ENCODE measurements at places on chromosomes 1 and 21.
A peak's percentile ranks its signal among the peaks of the same experiment; 100 is the strongest.

GRCh38 chr1:66401244-66401643 lies 132.7 kb upstream of the SGIP1 start:
- DNase-seq, result no peak

GRCh38 chr1:39453603-39454002 lies 37.8 kb upstream of the BMP8A start:
- no peak for DNase-seq

GRCh38 chr1:38194472-38194871 lies 147.9 kb upstream of the POU3F1 start:
- DNase-seq, result no peak

GRCh38 chr1:10606064-10606463 lies 131.3 kb downstream of the PEX14 start:
- DNase-seq, result no peak

GRCh38 chr1:27109103-27109822 lies 45.7 kb downstream of the SLC9A1 start:
- DNase-seq, result peak; percentile 85

DNA sequence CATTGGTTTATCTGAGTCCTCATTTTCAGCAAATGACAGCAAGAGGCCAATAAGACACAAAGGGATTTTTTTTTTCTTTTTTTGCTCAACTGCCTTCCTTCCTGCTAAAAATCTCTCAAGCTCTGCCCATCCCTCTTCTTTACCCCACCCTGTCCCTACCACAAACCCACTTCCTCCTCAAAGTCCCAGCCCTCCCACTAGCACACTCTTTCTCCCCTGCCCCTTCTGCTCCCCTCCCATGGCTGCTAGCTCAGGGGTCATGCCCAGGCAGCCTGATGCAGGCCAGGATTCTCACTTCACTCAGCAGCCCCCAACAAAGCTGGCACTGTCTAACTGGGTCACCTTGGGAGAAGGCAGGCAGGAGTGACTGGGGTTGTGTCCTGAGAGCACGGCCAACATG lies 28.8 kb upstream of the PPP2R5A start:
- no peak for DNase-seq

DNA sequence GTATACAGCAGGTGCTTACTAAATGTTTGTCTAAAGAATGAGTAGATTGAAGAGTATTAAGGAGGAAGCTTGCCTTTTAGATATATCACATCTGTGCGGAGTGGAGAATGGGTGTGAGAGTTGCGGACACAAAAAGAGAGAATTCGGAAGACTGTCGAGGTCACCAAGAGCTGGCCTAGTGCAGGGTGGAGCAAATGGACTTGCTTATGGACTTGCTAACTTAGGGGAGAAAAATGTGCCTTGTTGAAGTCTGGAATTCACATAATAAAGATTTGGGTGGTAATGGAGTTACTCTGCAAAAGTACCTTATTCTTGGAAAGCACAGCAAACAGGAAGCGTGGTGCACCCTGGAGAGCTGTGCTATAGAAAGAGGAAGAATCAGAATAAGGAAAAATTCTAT lies 361.7 kb downstream of the PRDM2 start:
- no peak for DNase-seq

- no peak for DNase-seq
Measured at GRCh38 chr1:225517697-225518096, 89.9 kb upstream of the LBR start.

- no peak for DNase-seq
Measured at GRCh38 chr1:60971330-60971729, 111.0 kb upstream of the NFIA start.

GRCh38 chr1:64437453-64437852 lies 32.5 kb upstream of the CACHD1 start:
- DNase-seq, result no peak

DNA sequence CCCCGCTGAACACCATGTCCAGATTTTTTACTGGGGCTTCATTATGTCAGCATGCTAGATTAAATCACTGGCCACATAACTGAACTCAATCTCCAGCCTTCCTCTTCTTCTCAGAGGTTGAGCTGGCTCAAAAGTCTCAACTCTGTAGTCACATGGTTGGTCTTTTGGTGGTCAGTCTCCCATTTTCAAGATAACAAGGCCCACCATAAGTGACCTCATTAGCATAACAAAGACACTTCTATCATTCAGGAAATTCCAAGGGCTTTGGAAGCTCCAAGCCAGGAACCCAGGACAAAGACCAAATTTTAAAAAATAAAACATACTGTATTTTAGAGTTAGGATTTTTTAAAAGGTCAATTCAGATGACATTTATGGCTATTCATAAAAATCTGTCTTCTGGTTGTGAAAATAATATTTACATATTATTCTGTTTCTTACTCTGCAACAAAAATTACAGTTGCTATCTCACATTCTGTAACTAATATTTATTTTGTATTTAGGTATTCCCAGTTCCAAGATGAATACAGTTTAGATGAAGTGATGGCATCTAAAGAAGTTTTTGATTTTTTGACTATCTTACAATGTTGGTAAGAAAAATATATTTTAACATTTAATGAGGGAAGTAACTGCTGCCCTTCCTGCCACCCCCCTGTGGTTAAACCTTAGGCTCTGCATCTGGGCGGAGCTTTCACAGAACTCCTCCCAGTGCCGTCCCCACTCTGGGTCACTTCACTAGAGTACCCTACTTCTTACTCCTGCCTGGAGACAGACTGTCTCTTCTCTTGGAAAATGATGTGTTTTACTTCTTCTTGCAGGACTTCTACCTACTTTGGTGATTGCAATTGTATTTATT lies 49.3 kb downstream of the SCP2 start:
- DNase-seq, result peak; percentile 70

- no peak for DNase-seq
Measured at GRCh38 chr1:211831558-211832323, 1.2 kb upstream of the LPGAT1 start.

DNA sequence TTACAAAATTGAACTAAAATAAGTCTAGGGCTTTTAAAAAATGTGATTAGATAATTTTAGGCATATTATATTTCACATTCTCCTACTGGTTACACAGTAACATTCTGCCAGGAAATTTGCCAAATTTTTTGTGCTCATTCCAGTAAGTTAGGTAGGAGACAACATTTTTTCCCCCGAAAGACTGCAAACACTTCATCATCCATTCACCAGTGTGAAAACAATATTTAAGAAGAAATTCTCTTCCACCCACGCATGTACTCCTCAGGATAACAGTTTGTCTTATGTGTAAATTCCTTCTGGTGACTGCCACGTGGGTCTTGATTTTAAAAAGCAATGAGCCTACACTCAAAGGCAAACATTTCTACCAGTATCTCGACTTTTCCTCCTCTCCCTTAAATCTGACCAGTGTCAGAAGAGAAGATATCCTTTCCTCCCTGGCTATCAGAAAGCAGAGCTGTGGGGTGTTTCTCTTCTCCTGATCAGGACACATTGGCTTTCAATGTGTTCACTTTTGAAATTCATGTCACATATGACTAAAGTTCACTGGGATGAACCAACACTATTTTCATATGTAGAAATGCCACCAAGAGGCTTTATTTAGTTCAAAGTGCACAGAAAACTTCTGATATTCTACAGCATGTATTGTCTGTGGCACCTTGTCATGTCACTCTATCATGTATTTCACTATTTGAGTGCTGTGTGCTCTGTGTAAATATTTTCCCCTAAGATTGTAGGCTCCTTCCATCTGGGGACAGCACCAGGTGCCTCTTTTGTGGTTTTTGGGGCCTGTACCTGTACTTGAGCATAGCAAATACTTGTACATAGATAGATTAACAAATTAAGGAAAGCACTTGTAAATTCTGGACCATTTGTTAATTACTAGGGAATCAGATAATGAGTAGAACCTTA lies 38.6 kb downstream of the LHX9 start:
- no peak for DNase-seq

DNA sequence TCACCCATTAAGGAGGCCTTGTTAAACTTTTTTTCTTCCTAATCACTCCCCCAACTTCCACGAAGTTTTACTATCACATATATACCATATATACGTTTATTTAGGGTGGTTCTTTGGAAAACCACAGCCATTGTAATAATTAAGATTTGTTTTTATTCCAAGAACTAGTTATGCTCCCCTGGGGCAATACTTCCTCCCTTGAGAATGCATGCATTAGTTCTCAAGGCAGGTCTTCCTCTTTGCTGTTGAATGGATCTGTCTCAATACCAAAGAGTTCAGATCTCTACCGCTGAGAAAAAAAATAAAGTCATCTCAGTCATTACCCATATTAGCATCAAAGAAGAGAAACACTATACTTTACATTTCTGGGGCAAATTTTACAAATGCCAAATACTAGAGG lies 567.7 kb upstream of the RGS18 start:
- DNase-seq, result no peak

DNA sequence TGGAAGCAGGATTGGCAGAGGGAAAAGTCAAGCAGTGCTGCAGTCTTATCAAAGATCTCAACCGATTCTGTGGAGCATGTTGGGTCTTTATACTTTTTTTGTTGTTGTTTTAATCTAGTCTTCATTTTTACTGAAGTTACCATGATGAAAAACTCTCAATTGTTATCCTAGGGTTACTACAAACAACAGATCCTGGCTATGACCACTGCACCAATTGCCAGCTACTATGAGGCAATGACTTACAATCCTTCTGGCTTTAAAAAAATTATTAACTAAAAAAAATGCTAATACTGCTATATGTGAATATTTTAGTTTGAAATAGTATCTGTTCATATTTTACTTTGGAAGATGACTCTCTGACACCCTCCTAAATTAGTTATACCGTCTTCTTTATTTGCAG lies 145.9 kb downstream of the CNIH3 start:
- DNase-seq, result no peak

DNA sequence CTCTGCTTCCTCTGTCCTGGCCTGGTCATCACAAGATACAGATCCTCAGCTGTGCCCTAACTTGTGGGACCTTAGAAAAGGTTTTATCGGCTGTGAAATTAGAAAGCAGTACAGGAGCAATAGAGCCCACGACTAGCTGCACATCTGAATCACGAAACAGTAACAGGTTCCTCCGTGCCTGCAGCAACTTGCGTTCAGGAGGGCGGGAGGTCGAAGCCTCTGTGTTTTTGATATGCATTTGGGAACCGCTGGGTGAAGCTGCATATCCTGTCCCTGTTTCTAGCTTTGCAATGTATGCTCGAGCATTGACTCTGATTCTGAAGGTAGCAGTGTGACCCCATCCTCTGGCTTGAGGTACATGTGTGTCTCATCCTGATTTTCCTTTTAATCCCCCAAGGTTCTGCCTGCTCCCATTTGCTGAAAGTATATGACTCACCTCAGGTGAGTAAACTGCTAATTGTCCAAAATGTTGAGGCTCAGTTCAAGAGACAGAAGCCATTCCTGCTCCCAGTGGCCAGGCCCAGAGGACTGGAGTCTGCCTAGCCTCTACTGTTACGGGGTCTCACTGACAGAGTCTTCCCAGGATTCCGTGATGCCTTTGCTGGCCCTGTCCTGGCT lies 44.3 kb downstream of the SCCPDH start:
- no peak for DNase-seq

DNA sequence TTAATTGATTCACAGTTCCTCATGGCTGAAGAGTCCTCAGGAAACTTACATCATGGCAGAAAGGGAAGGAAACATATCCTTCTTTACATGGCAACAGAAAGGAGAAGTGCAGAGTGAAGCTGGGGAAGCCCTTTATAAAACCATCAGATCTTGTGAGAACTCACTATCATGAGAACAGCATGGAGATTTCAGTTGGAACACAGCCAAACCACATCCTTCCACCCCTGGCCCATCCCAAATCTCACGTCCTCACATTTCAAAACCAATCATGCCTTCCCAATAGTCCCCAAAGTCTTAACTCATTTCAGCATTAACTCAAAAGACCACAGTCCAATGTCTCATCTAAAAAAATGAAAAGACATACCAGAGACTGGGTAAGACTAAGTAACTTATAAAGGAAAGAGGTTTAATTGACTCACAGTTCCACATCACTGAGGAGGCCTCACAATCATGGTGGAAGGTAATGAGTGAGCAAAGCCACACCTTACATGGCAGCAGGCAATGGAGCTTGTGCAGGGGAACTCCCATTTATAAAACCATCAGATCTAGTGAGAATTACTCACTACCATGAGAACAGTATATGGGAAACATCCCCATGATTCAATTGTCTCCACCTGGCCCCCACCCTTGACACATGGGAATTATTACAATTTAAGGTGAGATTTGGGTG lies 105.2 kb downstream of the MRPL39 start:
- no peak for DNase-seq

Data from WTC11 (cell line).